ENCODE measurements at places on chromosomes 3 and 15.
A peak's percentile ranks its signal among the peaks of the same experiment; 100 is the strongest.

DNA sequence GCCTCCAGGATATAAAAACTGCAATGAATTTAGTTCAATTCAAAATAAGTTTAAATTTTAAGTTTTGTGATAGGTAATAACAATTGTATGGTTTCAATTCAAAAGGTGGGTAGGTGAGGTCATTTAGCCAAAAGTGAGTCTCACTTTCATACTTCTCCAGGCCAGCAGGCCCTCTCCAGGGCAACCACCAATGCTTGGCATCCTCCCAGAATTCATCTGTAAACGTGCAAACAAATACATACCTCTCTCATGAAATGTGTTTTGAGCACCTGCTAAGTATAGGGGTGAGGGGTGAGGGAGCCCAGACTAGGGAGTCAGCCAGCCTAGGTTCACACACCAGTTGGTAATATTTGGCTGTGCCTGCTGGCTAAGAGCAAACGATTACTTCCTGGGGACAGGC is 22.0 kb upstream of the RBSN start:
- no peak for DNase-seq

DNA sequence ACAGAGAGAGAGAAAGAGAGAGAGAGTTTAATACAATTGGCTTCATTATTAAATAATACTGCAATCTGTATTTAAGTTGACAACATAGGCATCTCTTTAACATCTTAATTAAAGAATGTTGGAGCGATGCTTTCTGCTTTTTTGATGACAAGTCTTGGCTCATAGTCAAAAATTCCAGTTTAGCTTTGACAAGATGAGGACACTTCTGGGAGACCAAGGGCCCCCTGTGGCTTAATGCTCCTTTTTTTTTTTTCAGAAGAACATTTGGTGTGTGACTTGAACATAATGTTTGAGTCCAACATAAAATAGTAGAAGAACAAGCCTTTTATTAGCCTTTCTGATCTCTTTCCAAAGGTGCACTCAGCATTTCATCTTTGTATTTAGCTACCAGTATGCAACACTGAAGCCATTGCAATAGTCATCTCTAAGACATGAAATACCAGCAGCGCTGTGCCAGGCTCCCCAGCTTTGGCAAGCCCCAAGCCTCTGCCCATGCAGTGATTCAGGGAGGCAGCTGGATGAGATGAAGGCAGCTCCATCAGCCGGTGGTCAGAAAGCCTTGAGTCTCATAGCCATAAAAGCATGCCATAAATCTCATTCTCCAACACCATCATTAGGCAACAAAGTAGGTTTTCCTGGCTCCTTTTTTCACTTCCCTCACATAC is 349.4 kb upstream of the SEMA6D start:
- DNase-seq: no peak

DNA sequence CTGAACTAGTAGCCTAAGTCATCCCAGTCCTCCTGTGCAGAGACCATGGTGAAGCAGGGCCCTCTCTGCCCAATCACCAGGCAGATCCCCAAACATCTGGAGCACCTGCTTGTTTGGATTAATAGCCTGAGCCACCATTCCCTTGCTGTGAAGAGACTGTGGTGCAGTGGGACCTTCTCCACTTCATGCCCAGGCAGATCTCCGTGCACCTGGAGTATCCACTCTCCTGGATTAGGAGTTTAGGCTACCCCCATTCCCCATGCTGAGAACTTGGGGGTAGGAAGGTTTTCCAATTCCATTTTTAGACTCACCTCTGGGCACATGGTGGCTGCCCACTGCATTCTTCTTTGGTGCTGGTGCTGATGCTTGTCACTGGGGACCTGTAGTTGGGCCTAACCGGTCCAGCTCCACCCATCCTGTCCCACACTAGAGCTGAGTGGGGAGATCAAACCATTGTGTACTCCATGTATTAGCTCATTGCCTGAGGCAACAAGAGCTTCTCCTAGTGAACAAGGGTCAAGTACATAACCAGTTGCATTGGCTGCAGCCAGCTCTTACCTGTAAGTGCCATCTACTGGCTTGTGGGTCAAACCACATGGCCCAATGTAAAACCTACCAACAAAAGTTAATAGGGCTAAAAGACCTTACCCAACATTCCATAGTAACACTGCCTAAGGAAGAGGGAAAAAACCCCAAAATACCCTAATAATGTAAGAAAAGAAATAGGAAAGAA is 382.5 kb upstream of the CBLB start:
- no peak for DNase-seq

GRCh38 chr15:98667521-98668179 is 19.3 kb downstream of the IGF1R start:
- no peak for DNase-seq

- peak; percentile 23 for DNase-seq
These were observed 408.4 kb downstream of the AGBL1 start for GRCh38 chr15:86488046-86488445.

GRCh38 chr3:32297366-32297765 is 58.9 kb downstream of the CMTM8 start:
- DNase-seq: no peak

DNA sequence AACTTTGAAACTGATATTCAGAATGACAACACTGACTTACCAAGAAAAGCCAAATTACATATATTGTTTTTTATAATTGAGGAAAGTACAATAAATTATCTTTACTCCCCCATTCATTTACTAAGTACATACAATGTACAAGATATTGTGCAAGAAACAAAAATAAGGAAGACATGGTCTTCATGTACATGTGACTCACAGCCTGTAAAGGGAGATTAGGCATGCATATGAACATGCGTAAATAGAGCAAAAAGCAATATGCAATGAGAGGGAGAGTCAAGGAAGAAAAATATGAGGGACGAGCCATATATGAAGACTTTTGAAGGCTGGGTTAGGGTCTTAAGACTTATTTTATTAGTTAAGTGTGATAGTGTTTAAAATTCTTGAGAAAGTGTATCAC is 258.4 kb downstream of the GBE1 start:
- no peak for DNase-seq

DNA sequence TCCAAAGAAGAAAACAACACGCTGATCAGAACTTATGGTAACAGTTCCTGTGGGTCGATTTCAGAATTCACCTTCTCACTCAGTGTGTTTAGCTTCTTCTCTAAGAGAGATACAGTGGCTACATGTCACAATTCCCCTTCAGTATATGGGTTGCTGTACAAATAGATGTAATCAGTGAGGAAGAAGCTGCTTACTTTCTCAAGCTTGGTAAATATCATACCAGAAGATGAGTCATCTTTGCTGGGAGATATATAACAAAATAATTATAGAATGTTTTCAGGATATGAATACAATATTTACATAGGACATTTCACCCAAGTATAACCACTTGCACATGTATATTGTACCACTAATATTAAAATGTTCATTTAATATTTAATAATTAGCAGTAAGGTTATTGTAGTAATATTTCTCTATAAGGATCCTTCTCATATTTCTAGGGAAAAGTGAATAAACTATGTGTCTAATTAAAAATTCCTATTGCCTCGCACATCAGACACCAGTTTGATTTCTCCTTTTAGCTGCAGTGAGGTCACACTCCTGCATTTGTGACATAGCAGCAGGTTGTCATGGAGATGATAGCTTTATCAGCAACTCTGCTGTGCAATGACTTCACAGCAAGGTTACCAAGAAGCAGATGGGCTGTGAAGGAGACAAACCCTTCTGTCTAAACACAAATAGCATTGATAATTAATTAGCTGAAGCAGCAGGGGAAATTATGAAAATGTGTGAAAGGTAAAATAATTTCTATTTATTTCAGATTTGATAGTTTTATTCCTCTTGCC is 211.4 kb downstream of the TUSC7 start:
- no peak for DNase-seq

DNA sequence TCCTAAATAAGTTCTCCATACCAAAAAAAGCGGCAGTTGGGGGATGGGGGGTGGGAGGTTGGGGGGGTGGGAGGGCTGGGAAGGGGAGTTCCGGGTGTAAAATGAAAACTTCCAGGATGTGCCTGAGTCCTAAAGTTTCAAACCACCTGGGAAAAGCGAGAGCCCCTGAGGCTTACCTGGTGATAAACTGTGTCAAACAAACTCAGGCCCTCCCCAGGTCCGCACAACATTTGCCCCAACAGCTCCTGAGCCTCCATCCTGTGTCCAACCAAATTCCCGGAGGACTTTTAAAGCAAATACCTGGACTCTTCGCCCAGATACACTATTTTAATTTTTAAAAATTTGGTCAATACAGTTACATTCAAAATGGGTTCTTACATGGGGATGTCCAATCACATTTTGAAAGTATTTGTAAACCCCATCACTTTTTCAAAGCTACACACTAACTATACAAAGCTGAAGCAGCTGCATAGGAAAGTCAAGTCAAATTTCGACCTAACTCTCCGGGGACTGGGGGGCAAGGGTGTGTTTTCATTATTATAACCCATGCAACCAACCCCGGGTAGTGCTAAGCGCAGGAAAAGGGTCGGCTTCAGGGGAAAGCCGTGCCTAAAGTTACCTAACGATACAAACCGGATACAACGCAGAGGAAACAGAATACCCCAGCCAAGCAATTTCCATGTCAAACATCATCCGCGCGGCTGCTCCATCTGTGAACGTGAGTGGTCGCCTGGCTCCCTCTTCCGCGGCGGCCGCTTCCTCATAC is 685 bp upstream of the FOXB1 start:
- DNase-seq: no peak

GRCh38 chr3:171121801-171122200 is 95.3 kb upstream of the SLC2A2 start:
- no peak for DNase-seq

GRCh38 chr15:56484287-56484686 is 19.4 kb upstream of the MNS1 start:
- DNase-seq: peak; percentile 28

GRCh38 chr3:129461022-129461421 is 21.0 kb downstream of the IFT122 start:
- DNase-seq: no peak

- no peak for DNase-seq
These were observed 19.0 kb upstream of the IL1RAP start for GRCh38 chr3:190494907-190495306.

DNA sequence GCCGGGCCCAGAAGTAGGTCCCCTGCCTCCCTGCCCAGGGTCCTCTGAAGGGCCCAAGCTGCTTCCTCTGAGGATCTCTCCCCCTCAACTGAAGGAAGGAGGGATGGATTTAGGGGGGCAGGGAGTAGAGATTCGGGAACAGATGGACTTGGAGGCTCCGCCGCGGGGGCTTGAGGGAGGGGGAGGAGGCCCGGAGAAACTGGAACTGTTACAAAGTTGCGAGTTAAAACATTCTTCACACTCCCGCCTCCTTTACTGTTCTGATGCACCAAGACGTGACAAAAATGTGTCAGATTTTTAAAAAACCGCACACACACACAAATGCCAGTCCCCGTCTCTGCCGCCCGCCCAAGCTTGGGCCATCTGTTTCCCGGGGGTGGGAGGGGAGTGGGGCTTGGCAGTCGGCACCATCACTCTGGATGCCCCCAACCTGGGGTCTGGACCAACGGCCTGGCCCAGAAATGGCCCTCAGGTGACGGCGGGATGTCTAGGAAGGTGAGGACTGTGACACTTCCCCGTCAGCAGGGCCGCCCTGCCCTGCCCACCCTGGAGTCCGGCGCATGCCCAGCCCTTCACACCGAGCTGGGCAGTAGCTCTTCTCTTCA is 25.0 kb upstream of the LINGO1 start:
- no peak for DNase-seq

DNA sequence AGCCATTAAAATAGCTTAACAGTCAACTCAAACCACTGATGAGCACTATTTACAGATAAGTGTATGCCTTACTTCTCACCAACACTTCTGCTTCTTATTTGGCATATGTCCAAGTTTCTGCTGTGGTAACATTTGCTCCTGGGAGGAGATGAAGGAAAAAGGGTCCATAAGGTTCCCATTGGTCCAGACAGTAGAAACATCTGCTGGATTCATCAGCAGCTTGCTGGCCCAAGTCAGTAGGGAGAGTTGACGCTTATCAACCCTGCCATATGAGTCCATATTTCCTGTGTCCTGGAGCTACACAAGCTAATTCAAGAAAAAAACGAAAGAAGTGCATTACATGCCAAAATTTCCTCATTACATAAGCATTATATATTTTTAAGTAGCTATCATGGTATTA is 824.5 kb downstream of the CADM2 start:
- peak; percentile 13 for DNase-seq

GRCh38 chr15:91981821-91982800 is 128.6 kb downstream of the SLCO3A1 start:
- DNase-seq: no peak

GRCh38 chr15:31485431-31485830 is 158.8 kb downstream of the KLF13 start:
- no peak for DNase-seq

DNA sequence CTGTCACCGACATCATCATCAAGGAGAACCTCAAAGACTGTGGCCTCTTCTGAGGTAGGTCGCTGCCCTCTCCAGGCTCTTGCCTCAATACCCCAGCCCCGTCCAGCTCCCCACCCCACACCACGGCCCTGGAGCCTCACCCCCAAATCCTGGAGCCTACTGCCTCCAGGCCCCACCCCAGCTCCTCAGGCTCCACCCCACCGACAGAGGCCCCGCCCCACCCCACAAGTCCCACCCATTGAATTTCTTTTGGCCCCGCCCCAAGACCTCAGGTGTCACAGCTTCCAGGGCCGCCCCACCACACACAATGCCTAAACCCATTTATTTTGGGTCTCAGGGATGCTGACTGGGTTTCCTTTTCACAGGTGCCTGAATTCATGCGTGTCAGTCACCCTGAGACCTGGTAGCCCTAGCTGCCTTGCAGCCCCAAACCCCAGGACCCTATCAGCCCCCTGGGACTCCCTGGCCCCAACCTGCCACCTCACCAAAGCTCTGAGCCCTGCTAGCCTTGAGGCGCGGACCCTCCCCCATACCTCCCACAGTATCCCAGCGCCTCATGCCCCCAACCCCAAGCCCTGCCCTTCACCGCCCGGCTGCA is 3.6 kb downstream of the GNAT1 start:
- DNase-seq: no peak

- DNase-seq: peak; percentile 34
These were observed at the start of gene ACTC1 for GRCh38 chr15:34795267-34796081. Gene ACTC1 (minus strand): TSS chr15:34795549. CDS start chr15:34794808, 741 bp downstream.

GRCh38 chr15:62569460-62570404 is 404.6 kb upstream of the C2CD4B start:
- DNase-seq: peak; percentile 18

Data from umbilical cord (tissue), 2 donors.